Cortex of kidney (tissue), 1 donor: ENCODE measurements at places on chromosomes 2 and 18.

DNA sequence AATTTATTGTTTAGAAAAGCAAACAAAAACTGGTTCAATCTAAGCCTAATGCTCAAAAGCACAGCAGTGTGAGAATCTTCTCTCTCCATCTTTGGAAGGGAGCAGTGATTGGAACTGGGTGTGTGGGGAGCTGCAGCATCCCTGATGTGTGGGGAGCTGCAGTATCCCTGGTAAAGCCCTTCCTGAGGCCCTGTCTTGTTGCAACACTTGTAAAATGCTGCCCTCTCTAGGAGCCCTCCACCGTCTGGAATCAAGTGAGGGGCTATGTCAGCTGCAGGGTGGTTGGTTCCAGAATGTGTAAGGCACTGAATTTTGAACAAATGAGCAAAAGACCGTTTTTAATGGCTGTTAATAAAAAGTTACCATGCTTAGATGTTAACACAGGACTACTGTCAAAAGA, 147.7 kb upstream of the RAB12 start:
- no peak for DNase-seq

GRCh38 chr2:174038462-174038861, 73.3 kb upstream of the SP3 start:
- no peak for DNase-seq

DNA sequence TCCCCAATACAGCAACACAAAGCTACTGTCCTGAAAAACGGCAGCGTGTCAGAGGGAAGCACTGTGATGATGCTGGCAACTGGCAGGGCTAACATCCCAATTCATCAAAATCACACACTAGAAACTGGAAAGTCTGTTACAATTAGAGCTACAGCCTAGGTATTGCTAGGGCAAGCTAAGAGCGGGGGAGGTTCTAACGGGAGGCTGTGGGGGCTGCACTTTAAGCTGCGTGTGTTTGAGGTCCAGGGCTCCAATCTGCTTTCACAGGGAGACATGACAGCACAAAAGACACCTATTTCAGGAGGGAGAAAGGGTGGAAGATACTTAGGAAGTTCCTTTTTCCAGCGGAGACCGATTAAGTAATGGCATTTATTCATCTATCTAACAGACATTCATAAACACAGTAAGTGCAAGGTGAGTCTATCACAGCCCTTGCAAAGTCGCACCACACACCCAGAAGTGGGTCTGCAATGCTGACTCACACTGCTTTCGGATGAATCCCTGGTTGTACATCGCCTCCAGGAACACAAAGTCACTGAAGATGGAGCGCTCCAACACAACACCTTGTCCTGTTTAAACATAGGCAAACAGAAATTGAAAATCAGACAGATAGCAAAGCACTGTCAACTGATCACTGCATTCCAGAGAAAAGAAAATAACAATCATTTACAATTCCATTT, 6.9 kb downstream of the NDUFA10 start:
- no peak for DNase-seq

DNA sequence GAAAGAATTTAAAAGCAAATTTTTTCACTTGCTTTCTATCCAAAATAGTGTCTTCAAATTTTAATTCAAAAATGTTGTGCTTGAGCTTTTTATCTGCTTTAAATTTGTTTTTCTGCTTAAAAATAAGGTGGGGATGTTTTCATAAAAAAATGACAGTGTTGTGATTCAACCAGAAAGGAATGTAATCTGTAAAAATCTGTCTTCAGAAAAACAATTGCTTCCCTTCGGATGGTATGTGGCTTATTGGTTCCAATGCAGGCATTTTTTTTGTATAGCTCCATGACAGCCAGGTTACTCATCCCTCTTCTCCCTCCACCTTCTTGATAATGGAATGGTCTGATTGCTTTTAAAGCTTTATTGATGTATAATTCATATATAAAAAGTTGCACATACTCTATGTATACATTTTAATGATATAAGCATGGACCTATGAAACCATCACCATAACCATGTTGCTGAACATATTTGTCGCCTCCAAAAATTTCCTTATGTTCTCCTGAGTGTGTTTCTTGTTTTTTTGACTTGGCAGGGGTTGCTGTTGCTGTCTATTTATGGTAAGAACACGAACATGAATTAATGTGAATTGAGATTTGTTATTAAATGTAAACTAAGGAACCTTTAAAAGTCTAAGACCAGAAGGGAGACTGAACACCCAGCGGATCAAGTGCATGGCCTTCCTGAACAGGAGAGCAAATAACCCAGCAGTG, 363.7 kb upstream of the SPHKAP start:
- DNase-seq = no peak
